Esophagus squamous epithelium (tissue), 5 donors: ENCODE measurements at places on chromosomes 5 and 9. TPM values are rescaled to one million over a fixed set of nuclear protein-coding genes. Genes with fewer than 3 reads are reported as not detected.

Gene PTGES
- total RNA-seq: 31.2 TPM

Gene IL7R
- total RNA-seq: 4.4 TPM

Gene WNK2
- 8.6 TPM for total RNA-seq

Gene CD74
- 91.0 TPM for total RNA-seq

Gene SLC23A1
- total RNA-seq: not detected

Gene PLPP7
- 0.97 TPM for total RNA-seq

Gene FAM221B
- not detected for total RNA-seq

Gene CHSY3
- total RNA-seq: 1.3 TPM

Gene TXNDC8
- not detected for total RNA-seq

Gene OBP2B
- total RNA-seq: not detected

Gene OTP
- not detected for total RNA-seq

Gene PCDHGA3
- 0.48 TPM for total RNA-seq

Gene ESM1
- total RNA-seq: not detected

Gene INIP
- total RNA-seq: 8.1 TPM

Gene SYK
- total RNA-seq: 54.9 TPM

Gene NOL6
- 43.7 TPM for total RNA-seq
